T-helper 22 cell (primary cell): ENCODE measurements at places on chromosomes 3 and 15.

DNA sequence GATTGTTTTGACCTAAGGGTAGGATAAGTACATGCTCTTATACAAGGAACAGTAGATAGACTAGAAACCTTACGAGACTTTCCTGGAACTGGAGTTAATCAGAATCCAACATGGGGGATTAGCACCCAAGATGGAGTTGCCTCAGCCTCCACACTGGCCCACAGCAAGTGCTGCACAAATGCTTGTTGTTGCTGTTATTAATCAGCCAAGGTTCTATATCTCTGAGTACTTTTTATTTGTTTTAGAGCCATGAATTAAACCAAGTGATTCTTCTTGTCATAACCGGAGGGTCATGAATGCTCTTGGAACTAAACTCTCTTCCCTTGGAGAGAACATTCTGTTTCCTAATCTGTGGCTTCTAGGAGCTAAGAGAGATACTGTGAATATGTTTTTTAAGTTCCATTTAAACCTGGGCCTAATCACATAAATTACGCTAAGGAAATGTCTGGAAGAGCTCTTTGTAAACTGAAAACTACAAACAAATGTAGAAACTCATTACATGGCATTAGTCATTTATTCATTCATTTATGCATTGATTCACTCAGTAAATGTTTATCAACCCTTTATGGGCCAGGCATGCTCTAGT is 5.7 kb upstream of the IL16 start:
- no peak for DNase-seq

DNA sequence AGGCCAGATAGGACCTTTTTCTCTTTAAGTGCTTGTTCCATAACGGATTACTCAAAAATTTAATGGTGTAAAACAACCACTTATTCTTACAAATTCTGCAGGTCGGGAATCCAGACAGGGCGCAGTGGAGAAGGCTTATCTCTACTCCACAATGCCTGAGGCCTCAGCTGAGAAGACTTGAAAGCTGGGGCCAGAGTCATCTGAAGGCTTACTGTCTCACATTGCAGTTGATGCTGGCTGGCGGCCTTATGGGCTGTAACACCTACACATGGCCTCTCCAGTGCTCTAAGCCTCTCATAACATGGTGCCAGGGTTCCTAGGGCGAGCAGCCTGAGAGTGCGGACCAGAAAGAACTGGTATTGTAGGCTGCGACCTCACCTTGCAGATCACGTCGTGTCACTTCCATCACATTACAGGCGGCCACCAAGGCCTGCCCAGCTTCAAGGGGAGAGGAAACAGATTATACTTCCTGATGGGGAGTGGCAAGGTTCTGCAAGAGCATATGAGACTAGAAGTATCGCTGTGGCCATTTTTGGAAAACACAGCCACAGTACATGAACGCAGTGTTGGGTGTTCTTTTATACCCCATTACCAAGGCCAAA is 32.4 kb downstream of the CMTM7 start:
- DNase-seq = no peak

DNA sequence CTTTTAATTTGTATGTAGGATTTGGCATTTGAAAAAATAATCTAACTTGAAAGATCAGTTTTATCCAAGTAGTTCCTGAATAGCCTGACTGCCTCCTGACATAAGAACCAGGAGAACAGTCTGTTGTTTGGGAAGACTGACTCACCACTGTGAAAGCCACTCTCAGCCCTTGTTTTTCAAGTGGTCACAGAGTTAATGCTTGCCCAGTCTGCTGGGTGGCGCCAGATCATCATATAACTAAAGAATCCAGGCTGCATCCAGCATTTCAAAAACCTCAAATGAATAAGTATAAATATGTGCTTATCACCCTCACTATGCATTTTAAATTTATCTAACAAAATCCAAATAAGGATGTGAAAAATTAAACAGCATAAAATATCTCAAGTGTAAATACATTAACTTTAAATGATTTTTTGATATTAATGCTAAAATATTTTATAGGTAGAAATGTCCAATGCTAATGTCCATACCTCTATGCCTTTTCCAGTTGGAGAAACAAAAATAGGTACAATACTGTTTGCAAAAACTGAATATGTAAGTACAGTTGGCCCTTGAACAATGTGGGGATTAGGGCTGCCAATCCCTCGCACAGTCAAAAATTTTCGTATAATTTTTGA is 26.9 kb upstream of the ZBBX start:
- no peak for DNase-seq

DNA sequence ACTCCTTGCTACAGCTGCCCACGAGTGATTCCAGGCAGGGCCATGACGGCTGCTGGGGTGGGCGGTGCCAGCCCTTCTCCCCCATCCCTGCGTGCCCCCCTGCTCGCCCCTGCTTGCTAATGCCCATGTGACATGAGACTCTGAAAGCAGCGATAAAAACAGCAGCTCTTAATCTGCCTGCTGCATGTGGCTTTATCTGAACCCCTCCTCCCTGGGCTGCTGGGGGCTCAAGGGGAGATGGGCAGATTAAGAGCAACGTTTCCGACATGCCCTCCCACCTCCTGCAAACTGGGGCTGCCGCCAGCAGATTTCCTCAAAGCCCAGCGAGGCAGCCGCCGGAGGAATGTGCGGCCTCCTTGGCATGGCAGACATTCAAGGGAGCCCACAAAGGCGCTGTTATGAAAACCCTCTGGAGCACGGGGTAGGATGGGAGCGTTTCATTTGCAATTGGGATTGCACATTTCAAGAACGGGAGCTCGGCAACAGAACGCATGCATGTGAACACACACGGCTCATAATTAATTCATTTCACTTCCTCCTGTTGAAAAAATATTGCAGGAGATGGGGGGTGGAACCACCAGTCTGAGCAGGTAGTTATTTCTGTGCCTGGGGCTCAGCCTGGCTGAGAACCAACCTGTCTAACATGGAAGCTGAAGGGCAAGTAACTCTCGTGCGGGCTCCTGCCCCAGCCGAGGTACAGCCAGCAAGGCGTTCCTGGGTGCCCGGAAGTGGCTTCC is 504.2 kb upstream of the PROK2 start:
- DNase-seq = no peak

- peak; percentile 8 for DNase-seq
Measured at GRCh38 chr3:72848703-72849081, 447 bp upstream of the SHQ1 start.

DNA sequence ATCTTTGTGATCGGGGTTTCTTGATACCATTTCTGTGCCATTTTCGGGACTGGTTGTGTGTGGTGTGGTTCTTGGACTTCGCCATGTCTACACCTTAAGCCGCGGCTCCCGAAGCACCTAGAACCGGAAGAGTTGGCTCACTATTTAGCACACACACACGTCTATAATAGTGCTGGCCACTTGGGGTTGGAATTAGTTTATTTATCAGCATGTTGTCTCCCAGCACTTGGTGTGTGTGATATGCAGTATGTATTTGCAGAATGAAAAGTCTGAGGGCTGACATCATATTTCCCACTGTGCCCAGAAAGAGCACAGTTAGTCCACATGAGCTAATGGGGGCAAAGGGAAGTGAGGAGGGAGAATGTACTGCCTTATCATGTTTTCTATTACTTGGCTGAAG is 23.6 kb downstream of the MLH1 start:
- DNase-seq = no peak

DNA sequence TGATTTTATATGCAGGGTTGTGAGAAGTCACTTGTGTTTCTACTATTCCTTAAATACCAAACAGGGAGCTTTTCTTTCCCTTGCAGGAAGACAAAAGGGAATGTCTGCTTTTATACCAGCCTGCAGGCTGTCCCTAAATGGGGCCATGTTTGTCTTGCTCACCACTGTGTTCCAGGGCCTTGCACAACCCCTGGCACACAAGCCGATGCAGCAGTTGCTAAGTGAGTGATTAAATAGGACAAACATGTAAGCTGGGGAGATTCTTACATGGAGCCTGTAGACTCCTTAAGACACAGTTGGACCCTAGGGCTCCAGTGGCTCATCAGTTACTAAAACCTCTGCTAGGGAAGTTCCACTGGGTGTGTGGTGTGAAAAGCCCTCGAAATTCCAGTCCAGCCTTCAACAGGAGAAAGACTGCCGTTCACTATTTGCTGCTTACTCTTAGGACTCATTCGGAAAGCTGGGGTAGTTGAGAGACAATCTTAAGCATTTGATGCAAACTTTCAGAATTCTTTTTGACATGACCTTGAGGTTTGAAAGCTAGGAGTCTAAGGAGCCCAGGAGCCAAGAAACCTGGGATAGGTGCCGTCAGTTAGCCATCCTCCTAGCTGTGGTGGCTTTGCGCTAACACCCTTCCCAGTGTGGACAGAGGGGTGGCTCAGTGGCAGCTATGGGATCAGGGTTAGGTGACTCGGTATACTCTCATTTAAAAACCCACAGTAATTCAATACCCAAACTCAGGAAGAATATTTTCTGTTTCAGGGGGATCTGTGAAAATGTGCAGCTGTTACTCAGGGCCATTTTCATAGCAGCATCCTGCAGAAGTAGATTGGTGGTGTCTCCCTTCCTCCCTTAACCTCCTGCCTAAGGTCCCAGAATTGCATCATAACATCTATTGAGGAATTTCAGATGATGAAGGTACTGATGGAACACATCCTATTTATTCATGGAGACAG is 39.1 kb downstream of the SYNM start:
- no peak for DNase-seq

DNA sequence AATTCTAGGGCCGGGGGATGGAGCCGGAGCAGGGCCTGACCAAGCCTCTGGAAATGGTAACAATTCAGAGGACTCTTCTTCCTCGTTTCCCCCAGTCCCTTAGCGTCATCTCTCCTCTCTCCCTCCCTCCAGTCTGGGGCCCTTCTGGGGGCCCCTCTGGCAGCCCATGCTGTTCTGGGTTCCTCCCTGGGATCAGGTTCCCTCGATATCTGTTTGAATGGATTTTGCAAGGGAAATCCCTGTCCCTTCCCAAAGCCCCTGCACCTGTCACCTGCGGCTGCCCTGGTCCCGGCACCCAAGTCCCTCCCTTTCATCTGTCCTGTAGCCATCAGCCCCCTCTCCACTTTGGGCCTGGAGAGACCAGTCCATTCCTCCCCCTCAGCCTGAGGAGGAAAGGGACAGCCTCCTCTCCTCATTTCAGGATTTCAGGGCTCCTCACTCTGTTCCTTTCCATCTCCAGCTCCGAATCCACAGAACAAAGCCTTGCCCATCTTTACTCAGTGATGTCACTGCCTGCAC is 1.7 kb upstream of the PLCB2 start:
- no peak for DNase-seq

DNA sequence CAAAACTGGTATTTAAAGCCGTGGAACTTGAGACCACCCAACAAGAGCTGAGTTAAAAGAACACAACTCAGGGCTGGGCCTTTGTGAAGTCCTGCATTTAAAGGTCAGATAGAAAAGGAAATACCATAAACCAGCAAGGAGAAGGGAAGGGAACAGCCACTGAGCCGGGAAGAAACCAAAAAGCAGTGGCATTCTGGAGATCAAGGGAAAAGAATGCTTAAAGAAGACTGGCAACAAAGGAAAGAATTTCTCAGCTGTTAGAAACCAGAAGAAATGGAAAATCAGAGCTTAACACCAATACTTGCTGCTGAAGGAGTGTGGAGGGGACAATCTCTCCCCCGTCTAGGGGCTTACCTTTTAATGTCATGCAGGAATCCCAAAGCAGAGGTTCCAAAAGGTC is 247.4 kb upstream of the CHRNA7 start:
- DNase-seq = no peak

- no peak for DNase-seq
Measured at GRCh38 chr3:83877910-83878309, 1080.9 kb upstream of the CADM2 start.

GRCh38 chr15:26866298-26867199 is at the start of gene GABRA5:
GABRA5 (plus strand) TSS chr15:26867062; CDS start chr15:26869249, 2,187 bp downstream.
- DNase-seq = no peak

DNA sequence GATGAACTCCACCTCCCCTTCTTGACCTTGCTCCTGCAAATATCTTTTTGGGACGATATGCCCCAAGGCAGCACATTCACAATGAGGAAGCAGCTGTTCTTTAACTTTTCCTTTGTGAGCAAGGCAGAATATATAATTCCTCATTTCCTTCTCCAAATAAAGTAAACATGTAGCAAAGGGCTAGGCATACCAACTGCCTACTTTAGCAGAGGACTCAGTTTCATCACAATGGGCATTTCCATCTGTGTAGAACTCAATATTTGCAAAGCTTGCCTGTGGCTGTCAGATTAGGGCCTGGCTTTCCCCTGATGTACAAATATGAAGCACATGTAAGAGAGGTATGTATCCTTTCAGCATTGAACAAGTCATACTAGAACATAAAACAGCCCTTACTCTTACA is 366.9 kb downstream of the RSL24D1 start:
- DNase-seq = no peak

DNA sequence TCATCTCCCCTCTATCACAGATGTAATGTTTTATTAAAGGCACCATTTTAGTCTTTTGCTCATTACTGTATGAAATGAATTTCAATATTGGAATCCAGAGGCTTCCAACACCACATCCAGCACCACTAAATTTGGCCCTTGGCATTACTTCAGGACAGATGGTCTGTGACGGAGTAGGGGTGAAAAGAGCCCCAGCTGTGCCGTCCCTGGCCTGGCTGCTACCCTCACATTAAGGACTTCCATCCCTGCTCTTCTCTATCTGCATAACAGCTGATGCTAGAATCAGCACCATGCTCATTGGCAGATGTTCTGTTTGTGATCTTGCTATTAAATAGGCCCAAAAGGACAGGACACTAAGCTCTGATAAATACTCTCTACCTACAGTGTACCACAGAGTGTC is 152.9 kb downstream of the IL1RAP start:
- DNase-seq = no peak

DNA sequence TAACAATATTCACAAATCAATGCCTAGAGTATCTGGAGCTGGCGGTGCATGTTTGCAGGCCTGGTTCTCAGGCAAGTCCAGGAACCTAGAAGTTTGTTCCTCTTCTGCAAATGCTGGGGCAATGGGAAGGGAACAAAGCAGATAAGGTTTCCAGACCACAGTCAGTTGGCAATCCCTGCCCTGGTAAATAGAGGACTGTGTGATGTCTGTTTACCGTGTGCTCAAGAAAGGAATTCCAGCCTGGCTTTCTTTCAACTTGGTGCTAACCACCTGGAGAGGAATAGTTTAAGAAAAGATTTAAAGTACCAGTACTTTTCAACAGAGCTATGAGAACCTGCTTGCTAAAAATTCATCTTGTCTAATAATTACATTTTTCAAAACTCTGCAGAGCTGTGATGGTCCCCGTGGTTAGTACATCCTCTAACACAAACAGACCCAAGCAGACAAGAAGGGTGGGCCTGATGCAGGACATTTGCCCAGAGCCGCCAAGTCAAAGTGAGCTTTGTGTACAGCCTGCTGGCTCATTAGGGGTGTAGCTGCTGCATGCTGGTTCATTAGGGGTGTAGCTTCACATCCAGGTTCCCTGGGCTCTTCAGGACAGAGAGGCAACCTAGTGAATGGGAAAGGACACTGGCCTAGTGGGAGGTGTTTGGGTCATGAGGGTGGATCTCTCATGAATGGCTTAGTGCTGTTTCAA is 220.5 kb downstream of the SQOR start:
- no peak for DNase-seq
